ENCODE measurements at places on chromosomes 3 and 15.

- DNase-seq = no peak
These were observed 104.5 kb downstream of the LSAMP start for GRCh38 chr3:116340680-116341216.

DNA sequence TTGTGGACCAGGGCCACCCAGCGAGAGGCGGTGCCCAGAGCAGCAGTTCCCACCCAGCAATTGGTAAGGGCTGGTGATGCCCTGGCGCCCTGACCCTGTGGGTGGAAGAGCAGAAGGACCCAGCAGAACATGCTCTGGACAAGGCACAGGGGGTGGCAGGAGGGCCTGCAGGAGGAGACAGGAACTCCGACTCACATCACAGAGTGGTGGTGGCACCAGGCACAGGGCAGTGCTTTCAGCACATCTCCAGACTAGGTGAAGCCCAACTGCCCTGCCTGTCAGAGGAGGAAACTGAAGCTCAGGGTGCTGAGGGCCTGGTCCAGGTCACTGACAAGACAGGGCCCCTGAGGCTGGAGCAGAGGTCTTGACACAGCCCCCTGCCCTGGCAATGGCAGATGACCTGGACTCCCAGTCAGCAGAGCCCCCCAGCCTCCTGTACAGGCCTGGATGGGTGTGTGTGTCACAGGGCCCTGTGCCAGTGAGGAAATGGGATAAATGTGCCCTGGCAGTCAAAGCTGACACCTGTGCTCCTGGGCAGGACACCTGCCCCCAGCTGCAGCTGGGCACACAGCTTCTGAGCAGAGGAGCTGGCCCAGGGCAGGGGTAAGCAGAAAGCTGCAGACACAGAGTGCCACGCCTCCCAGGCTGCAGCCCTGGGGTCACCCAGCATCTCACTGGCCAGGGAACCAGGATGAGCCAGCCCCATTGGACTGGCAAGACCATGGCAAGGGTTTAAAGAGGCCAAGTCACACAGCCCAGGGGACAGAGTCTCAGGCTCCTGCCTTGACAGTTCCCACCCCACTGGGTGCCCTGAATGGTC is 11.4 kb downstream of the KLF15 start:
- DNase-seq = no peak

DNA sequence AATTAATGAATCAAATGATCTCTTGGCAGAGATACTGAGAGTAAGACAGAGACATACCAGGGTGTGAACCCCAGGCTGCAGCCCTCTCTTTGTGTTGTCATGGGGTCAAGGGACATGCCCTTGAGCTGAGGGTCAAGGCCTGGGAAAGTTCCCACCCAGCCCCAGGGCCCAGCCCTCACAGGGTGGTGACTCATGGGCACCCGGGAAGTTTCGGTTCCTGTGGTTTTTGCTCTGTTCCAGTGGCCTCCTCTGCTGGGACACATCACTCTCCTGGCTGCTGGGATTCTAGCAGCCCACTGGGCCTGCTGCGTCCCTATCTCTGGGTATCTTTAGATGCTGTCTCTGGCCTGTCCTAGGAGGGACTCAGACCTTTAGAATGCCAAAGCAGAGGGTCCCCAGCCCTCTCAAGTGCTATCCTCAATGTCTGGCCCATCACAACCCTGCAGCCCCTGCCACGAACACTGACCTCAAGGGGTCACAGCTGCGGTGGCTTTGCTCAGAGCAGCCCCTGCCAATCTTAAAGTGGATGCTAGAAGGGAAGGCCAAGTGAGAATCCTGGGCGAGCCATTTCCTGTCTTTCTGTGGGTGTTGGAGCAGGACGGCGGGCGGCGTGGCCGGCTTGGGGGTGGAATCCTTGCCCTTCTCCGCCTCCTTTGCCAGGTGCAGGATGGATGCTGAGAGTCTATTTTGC is 148.4 kb upstream of the TLE3 start:
- DNase-seq = no peak

DNA sequence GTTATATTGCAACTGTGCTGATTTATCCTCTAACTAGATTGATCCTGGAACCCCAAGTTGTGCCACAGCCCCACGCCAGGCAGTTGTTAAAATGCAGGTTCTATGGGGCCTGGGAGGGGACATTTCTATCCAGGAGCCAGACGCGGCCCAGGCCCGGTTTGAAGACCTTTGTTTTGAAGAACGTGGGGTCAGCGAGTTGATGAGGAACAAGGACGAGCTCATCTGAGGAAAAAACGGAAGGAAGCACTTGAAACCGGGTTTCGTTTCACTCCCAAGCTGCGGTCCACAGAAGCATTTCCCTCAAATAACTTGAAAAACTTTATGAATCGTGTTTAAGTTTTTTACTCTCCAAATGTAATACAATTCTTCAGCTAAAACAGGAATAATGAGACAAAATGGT is 76.4 kb downstream of the CHSY1 start:
- DNase-seq = no peak

GRCh38 chr3:100603469-100603868 is 5.9 kb upstream of the ADGRG7 start:
- DNase-seq = no peak
